Stimulated activated CD4-positive, alpha-beta T cell treated with anti-CD3 and anti-CD28 coated beads, Interleukin-1b, Interleukin-23, amount 100 ng/mL, for 4 hours (primary cell): ENCODE measurements at places on chromosomes 4 and X.

DNA sequence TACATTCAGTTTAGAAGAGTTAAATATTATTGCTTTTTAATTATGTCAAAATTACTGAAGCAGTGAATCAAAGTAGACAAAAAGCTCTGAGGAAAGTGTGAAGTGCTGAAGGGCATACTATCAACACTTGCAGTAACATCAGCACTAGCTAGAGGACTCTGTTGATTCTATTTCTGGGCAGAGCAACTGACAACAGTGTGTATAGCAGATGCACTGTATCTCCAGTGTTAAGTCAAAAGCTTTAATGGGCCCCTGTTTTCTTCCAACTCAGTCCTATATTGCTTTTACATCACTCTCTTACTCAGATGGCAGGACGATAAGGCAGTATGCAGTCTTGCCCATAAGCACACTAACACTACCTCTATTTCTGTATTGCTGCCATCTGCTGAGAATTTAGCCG is 435.2 kb upstream of the AMOT start:
- DNase-seq, result no peak

GRCh38 chr4:141002323-141002805 is 130.9 kb downstream of the RNF150 start:
- DNase-seq, result no peak

GRCh38 chr4:123651066-123651465 is 254.5 kb downstream of the SPRY1 start:
- no peak for DNase-seq

DNA sequence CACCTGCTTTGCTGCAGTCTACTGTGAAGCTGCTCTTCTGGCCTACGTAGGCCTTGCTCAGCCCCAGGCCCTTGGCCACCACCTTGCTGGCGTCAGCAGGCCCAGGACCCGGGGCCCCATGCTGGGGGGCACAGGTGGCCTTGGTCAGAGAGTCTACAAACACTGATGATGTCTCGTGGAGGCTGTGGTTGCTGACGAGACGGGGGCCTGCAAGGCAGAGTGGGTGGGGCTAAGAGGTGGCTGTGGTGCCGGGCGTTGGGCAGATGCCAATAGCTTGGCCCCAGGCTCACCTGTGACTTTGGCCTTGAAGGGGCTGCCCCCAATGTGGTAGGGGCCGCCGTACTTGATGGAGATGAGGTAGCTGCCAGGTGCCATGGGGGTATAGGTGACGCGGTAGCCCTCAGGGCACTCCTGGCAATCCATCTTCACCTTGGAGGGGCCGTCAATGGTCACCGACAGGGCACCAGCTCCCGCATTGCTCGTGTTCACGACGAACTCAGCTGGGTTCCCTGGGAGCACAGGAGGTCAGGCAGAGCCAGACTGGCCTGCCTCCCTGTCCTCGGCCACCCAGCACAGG is 25.0 kb downstream of the FLNA start:
- DNase-seq, result no peak

GRCh38 chrX:99142745-99143144 is 1267.3 kb downstream of the PCDH19 start:
- DNase-seq, result no peak
